ENCODE measurements at places on chromosomes 6 and 20.

- DNase-seq = peak; percentile 68
Measured at GRCh38 chr6:12403201-12403826, 113.2 kb downstream of the EDN1 start.

DNA sequence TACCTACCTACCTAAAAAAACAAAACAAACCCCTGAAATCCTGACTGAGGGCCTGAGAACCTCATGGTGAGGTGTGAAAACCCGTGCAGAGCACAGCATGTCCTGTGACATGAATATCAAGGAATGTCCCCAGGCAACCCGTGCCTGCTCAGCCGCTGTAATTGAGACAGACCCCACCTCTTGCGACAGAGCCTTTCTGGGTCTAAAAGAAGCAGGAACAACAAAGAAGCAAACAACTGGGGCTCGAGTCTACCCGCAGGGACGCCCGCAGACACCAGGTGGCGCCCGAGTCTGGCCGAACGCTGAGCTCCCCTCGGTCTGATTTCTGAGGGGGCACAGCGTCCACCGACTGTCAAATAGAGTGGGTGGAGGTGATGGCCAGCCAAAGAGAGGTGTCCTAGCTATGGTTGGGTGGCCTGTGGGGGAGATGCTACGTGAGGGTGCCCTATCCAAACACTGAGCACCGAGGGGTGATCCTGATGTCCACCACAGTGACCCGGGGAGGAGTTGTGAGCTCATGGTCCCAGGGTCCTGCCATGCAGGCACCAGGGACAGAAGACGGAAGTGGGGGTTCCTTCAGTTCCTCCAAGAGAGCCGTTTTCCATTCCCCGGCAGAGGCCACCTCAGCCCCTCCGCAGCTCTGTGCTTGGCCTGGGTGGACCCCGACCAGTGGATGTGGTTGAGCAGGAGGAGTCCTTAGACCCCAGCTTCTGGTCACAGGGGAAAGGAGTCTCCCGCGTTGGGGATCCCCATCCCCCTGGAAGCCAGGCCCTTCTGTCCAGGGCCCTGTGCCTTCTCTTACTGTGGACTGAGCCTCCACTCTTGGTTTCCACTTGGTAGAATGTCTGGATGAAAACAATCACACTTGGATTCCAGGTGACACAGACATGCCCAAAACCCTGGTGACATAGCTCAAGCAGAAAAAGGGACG is 268.2 kb downstream of the CDC5L start:
- peak; percentile 91 for DNase-seq

GRCh38 chr6:39892490-39893129 is 41.7 kb downstream of the MOCS1 start:
- DNase-seq = peak; percentile 95

- no peak for DNase-seq
Measured at GRCh38 chr6:26158076-26158580, 70.9 kb downstream of the HFE start.

DNA sequence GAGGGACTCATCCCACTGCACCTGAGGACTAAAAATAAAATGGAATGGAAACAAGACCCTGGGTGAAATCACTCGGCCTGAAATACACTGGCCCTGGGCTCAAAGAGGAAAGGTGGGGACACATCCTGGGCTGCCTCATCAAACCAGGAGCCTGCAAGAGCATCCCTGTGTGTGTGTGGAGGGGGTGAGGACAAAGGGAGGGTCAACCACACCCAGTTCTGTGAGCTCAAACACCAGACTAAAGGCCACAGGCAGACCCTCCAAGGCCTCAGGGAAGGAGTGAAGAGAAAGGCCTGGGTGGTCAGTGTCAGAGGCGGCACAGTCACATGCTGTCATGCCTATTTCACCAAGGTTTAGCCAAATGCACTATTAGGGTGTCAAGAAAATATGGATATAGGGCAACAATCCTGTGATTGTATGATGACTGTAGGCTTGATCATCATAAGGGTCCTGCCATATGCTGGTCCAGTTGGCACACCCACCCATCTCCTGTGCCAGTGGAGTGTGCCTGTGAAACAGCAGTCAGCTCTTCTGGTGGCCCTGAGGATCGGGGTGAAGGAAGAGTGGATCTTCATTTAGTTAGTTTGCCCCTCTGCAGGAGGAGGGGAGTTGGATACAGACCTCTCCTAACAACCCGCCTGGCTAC is 28.9 kb downstream of the SRSF3 start:
- no peak for DNase-seq

DNA sequence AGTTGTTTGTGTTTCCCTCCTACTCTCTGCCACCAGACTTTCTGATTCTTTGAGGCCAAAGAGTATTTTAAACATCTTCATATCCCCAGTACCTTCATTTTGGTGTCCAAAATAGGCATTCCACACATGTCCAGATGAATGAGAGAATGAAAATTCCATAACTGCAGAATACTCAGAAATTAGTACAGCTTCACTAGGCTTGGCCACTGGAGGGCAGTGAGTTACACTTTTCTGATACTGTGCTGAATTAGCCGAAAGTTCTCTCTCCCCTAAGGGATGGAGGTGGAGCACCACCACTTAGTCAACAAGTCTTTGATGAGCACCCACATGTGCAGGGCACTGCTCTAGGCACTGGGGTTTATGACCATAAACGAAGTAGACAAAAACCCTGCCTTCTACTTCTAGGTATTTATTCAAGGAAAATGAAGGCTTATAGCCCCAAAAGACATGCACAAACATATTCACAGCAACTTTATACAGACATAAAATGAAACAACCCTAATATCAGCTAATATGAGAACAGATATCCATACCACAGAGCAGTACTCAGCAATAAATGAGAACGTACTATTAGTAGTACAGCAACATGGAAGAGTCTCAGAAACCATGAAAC is 46.1 kb upstream of the TMEM217 start:
- peak; percentile 49 for DNase-seq

All from osteoblast (primary cell).